ENCODE measurements at places on chromosomes 5 and 9.

DNA sequence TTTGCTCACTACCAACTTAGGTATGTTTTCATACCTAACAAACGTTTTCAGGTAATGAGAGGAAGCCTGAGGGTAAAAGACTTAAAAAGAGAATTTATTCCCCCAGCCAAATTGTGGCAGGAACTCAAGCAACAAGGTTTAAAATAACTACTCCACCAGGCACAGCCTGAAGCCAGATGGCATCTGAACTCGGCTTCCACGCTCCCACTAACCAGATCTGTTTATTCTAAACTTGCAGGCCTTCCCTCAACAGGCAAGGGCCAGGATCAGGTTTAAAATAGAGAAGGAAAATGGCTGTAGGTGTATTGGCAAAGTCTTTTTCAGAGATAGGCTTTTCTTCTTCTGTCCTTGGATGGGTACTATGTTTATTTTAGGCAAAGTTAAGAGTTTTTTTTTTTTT, 89.4 kb downstream of the OTULIN start:
- no peak for DNase-seq

DNA sequence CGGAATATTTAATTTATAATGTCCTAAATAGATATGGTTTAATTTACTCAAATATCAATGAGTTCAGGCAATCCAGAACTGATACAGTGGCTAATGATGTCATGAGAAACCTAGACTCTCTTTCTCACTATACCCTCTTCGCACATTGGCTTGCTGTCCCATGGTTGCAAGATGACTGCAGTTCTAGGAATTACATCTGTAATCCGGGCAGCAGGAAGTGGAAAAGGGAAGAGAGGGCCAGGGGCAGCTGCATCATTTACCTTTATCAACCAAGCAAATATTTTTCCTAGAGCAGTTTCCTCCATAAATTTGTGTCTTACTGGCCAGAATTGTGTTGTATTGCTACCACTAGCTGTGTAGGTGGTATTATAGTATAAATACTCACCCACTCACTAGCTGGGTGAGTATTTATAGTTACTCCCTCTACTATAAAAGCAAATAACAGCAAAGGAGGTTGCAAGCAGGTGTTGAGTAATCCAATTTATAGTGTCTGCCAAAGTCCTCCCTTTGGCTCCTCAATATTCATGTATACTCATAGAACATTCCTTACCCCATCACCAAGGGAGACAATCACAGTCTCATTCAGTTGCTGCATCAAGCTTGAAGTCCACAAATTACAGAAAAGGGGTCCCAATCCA, 168.8 kb downstream of the DROSHA start:
- no peak for DNase-seq

GRCh38 chr5:138258704-138259292, 15.6 kb downstream of the GFRA3 start:
- no peak for DNase-seq

- peak; percentile 35 for DNase-seq
These were observed 691 bp downstream of the DMXL1 start for GRCh38 chr5:119071561-119071995.

- peak; percentile 56 for DNase-seq
These were observed 92.7 kb downstream of the HRH2 start for GRCh38 chr5:175750511-175750931.

- DNase-seq, result peak; percentile 61
These were observed 19.4 kb downstream of the GBGT1 start for GRCh38 chr9:133144142-133144903.

DNA sequence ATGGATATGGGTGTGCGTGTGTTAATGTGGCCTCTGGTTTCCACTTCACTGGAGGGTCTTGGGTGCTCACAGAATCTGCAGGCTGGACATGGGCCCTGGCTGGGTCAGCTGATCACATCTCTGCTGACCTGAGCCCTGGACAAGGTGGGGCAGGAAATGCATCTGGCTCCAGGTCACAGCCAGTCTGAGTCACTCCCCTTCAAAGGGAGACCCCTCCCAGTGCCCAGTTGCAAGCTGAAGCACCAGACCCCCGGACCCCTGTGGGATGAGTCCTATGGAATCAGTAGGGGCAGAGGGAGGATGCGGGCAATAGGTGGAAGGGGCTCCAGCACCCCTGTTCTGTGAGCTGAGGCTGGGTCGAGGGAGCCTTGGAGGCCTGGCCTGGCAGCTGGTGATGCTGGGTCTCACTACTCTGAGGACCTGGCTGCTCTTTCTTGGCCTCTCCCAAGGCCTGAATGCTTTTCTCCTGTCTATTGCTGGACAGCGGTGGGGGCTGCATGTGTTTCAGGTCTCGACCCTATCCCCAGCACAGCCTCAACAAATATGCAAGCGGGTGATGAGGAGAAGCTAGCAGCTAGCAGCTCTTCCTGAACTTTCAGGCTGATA, 54.5 kb downstream of the PHF2 start:
- DNase-seq, result no peak

DNA sequence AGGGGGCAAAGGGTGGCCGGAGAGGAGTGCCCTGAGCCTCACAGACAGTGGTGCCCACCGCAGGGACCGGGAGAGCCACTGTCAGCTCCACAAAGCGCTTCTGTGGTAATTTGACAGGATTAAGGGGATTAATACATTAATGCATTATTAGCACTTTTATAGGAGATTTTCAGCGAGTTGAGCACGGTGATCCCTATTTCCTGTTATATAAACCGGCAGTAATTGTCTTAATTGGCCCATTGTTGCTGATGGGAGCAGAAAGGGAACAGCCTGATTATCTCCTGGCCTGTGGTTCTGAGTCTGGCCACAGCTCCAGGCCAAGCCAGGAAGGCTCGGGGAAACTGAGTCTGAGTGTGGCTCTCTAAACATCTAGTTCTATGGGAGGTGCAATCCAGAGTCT, 423.6 kb downstream of the CDK5RAP2 start:
- no peak for DNase-seq

GRCh38 chr5:1346627-1347440, 1.9 kb upstream of the CLPTM1L start:
- DNase-seq, result no peak

DNA sequence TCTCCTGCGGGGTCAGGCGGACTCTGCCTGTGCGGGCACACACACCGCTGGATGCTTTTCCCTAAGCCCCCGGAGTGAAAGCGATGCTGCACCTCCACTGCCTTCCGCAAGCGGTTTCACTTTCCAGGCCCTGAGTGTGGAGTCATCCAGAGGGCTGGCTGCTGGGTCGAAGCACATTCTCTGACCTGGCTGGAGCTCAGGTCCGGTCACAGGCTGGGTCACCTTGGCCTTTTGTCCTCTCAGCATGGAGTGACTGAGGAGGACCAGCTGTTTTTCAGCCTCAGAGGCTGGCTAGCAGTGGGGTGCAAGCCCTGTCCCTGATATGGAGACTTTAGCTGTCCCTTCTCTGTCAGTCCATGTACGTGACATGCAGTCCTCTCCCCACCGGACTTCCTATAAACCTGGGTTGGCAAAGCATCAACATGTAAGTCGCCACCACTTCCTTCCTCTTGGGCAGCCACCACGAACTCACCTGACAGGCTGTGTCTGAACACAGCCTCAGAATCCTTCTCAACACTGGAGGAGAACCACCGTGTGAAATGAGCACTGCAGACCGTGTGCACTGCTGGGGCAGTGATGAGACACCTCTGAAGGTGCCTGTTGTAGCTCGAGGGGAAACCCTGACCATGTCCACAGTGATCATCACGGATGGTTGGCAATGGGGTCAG, 51.3 kb downstream of the GADD45G start:
- DNase-seq, result no peak

- no peak for DNase-seq
These were observed 3.7 kb downstream of the CARD19 start for GRCh38 chr9:93099551-93100275.

- no peak for DNase-seq
These were observed 24.8 kb upstream of the TERT start for GRCh38 chr5:1319436-1320256.

GRCh38 chr9:93326654-93327053, 124.8 kb upstream of the FAM120A start:
- DNase-seq, result no peak

- DNase-seq, result no peak
These were observed 11.0 kb downstream of the ASTN2 start for GRCh38 chr9:117403848-117404247.

DNA sequence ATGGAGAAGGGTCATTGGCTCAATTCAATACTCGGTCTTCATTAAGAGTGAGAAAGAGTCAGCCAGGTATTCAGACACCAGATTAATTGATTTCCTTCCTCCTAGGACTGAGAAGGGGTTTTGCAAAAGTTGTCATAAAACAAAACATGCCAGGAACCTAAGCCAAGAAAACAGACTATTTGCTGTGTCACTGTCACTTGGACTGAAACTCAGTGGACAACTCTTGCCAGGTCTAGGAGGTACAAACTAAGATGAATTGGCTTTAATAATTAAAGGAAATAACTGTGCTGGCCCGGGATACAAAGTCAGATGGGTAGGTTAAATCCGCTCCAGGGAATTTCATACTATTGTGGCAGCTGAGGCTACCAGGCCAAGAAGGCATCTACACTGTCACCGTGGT, 71.1 kb upstream of the TBC1D9B start:
- no peak for DNase-seq

GRCh38 chr9:93089481-93089991, 6.5 kb upstream of the CARD19 start:
- DNase-seq, result no peak

- DNase-seq, result peak; percentile 5
These were observed 47.4 kb downstream of the ADAM19 start for GRCh38 chr5:157528036-157528632.

DNA sequence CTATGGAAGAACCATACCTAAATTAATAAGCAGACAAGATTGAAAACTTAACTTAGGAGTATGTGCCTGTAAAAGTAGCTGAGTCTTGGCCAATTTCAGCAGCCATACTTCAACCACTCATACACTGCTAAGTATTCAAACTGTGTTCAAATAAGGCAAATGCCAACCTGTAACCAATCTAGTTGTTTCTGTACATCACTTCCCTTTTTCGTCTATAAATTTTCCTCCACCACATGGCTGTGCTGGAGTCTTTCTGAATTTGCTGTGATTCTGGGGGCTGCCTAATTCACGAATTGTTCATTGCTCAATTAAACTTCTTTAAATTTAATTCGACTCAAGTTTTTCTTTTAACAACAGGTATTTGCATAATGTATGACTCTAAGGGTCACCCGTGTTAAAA, 184.4 kb downstream of the PLK2 start:
- DNase-seq, result no peak
